ENCODE measurements at places on chromosomes 5 and 9.

- DNase-seq, result no peak
These were observed 226.6 kb upstream of the KLF9 start for GRCh38 chr9:70641031-70641430.

GRCh38 chr9:95459851-95460517, 56.8 kb downstream of the PTCH1 start:
- no peak for DNase-seq

DNA sequence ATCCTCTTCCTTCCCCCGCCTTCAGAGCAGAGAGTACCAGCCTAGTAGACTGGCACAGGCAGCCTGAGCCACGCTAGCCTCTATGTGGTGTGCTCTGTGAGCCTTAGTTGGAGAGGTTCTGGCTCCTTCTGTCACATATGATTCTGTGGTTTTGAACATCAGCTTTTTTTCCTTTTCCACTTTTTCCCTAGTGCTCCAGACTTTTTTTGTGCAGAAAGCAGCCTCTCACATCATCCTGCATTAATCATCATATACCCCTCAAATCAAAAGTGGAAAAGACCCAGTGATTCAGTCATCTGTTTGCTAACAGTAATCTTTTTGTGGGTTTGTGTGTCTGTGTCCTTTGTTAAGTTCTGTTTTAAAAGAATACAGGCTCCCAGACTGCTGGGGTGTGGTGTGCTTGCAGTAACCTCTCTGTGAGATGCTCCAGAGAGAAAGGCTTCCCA, 663.9 kb upstream of the RGMB start:
- DNase-seq, result no peak

DNA sequence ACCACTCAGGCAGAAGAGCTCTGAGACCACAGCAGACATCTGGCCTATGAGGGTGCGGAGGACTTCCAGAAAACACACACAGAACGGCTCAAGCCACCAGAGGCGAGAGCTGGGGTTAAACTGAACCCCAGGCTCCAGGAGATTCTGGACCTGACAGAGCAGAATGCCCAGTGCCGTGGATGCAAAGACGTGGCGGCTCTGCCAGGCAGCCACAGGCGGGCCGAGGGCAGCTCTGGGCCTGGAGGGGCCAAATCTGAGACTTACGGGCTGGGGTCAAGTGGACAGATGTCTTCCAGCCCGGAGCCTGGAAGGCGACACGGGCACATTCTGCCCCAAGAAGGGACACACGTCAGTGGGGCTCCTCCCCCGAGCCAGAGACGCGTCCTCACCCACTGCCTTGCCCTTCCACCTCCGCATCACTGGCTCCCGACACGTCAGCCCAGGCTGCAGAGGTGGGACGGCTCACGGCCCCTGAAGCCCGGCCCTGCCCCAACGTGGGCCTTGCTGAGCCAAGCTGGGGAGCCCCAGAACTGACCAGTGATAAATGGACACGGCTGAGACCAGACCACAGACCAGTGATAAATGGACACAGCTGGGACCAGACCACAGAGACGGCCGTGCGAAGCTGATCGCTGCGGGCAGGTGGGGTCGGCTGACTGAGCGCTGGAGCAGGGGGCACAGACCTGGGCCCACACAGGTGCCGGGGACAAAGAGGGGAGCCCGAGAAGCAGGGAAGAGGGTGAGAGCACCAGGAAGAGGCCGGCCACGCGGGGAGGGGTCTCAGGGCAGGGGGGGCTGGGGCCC, 40.9 kb upstream of the NSMF start:
- no peak for DNase-seq

GRCh38 chr5:38541174-38541725, 15.2 kb downstream of the LIFR start:
- no peak for DNase-seq

All from OCI-LY7 (cell line).